NCI-H2029 treated with DMSO at 0.1 percent for 48 hours (cell line): ENCODE measurements at places on chromosomes 3 and 15.
A peak's percentile ranks its signal among the peaks of the same experiment; 100 is the strongest.

GRCh38 chr3:64086479-64087252 lies 63.4 kb upstream of the PSMD6 start:
- no peak for DNase-seq

DNA sequence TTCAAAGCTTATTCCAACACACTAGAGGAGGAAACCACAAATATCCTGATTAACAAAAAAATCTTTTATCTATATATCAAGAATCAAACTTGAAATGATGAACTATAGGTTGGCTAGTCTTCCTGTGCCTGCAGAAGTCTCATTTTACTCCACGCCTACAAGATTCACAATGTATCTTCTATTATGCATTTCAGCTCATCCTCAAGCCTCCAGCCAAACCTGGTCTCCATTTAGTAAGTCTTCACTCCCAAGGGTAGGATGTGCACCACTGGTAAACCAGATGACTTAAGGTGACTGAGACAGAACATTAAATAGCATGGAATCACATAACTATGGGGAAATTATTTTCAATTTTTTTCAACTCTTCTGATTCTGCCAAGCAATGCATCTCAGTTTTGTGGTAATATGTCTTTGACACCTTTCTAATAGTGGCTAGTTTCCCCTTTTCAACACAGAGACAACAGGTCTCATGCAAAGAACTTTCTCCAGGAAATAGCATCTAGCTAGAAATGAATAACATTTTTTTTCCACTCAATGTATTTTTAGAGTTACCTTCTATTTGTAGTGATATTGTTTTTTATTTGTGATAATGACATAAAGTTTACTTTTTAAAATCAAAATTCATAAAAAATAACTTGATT lies 166.9 kb downstream of the TNIK start:
- no peak for DNase-seq

- DNase-seq = no peak
Measured at GRCh38 chr3:158018462-158018861, 87.8 kb downstream of the SHOX2 start.

- DNase-seq = no peak
Measured at GRCh38 chr15:53437366-53437765, 322.1 kb downstream of the WDR72 start.

DNA sequence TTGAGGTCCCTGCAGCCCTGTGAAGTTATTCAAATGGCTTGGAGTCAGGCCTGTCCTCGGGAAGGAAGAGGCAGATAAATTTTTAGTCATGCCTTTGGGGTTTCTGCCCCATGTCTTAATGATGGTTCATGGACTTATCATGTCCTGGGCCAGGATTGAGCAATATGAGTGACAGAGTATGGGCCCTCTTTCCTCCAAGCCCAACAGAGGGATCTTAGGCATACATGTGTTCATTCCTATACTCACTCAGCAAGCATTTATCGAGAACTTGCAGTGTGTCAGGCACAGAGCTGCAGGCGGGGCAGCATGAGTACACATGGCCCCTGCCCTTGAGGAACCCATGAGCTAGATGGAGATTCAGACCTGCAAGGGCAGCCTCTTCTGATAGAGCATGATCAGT lies 6.2 kb downstream of the ESYT3 start:
- no peak for DNase-seq

GRCh38 chr15:25770618-25771337 lies 92.3 kb downstream of the ATP10A start:
- DNase-seq = no peak

DNA sequence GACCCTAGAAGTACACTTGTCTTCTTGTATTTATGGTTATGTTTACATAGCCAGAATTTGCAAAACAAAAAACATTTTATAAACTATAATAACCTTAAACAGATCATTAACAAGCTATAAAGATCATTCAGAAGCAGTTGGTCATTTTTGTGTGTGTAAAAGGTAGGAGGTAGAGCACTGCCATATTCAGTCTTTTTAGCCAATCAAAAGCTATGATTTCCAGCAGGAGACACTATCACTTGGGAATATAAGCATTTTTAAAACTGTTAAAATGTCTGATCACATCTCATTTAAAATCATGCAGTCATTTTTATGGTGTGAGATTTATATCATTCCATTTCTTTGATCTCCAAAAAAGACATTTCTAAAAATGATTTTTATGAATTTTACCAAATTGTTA lies 42.6 kb upstream of the ATP2C1 start:
- DNase-seq = no peak

DNA sequence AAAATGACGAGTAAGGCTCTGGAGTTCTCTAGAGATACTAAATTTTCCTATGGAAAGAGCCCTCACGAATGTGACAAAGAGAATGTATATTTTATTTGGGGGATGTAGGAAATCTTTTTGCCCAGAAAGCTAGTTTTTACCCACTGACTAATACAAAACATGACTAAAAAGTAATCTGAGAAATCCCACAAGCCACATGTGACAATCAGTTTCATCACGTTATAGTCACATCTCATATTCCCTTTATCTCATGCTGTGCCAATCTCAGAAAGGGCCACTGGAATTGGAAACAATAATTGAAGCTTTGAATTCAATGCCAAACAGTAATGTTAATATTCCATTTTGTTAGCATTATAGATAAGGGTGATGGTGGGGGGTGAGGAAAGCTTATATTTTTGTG lies 509.0 kb upstream of the GOLIM4 start:
- DNase-seq = no peak

GRCh38 chr15:66779331-66780009 lies 77.4 kb downstream of the SMAD6 start:
- DNase-seq = no peak

- DNase-seq = no peak
Measured at GRCh38 chr15:38671675-38672254, 107.2 kb upstream of the RASGRP1 start.

GRCh38 chr15:88043396-88043795 lies 213.1 kb downstream of the NTRK3 start:
- no peak for DNase-seq

DNA sequence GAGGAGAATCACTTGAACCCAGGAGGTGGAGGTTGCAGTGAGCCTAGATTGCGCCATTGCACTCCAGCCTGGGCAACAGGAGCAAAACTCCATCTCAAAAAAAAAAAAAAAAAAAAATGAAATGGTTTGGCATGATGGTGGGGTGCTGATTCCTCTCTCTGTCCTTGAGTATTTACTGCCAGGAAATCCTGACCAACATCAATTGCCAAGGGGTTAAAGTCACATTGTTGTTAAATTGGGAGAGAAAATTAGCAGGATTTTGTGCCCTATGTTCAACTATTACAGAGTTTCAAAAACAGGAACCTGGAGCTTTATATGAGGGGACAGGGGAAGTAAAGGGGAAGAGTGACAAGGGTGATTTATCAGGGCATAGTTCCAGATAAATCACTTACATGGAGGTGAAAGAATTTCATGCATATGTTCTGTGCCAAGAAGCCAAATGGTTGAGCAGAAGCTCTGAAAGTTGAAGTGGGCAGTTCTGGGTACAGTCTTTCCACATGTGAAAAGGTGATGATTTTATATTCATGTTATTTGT lies 70.5 kb upstream of the TSEN2 start:
- DNase-seq = no peak

- no peak for DNase-seq
Measured at GRCh38 chr15:64102497-64102896, 6.7 kb downstream of the SNX1 start.

DNA sequence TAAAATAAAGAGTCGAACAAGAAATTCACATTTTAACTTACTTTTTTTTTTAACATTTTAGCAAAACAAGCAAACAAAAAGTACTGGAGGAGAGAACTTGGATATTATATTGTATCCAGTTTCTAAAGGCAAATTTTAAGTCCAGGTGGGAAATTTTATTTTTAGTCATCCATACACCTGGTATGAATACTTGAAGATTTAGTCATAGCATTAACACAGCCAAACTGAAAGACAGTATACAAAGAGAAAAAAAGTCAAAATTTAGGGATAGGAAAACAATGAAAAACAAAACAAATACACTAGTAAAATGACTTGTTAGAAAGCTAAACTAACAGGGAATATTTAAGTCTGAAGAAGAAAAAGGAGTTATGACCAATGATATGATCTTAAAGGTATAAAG lies 69.1 kb downstream of the PROS1 start:
- DNase-seq = no peak

DNA sequence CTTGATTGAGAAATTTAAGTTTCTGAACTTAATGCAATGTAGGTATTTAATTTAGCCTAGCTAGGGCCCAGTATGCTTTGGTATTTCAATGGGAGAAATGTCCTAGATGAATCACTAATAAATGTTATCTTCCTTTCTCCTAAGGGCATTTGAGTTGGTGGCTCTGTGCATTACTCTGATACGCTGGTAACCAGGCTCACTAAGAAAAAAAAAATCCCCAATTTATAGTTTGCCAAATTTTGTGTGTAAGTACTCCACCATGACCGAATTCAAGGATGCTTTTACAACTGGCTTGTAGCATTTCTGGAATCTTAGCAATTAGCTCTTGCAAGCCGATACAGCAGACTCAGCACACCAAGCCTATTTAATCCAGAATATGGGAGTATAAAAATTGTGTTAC lies 94.6 kb upstream of the LPP start:
- DNase-seq = no peak

- no peak for DNase-seq
Measured at GRCh38 chr3:184419171-184419570, 39.3 kb downstream of the CHRD start.

DNA sequence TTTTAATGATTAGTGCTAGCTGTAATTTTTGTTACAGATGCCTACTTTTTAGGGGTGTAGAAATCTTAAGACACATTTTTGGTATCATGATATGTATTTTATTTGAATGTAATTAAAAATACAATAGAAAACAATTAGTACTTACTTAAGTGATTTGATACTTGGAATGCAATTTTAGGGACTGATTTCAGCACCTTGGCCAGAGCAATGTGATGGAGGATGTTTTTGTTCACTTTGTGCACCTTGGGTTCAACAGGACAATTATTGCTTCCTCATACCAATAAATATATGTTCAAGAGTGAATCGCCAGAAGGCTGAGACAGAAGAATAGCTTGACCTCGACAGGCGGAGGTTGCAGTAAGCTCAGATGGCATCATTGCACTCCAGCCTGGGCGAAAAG lies 22.3 kb downstream of the GMNC start:
- no peak for DNase-seq

DNA sequence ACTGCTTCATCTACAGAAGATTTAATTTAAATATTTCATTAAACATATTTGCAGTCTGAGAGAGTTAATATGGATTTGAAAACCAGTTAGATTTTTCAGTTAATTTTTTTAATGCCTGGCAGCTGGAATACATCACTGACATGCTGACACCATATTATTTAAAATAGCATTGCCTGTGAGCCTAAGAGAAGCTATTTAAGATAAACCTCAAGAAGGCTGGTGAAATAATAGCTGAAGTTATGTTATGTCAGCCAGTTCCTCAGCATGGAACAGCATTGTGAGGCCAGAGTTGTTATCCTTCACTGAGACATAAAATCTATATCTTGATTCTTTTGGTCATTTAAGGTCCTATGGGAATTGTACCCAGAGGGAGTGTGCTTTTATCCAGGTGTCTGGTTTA lies 705.2 kb downstream of the NAALADL2 start:
- DNase-seq = no peak

- DNase-seq = peak; percentile 17
Measured at GRCh38 chr3:126357295-126358037, at the start of gene KLF15. Gene KLF15 (minus strand): TSS chr3:126357408. CDS start chr3:126352922, 4,486 bp downstream.

- no peak for DNase-seq
Measured at GRCh38 chr3:140545197-140545596, 132.7 kb upstream of the TRIM42 start.

DNA sequence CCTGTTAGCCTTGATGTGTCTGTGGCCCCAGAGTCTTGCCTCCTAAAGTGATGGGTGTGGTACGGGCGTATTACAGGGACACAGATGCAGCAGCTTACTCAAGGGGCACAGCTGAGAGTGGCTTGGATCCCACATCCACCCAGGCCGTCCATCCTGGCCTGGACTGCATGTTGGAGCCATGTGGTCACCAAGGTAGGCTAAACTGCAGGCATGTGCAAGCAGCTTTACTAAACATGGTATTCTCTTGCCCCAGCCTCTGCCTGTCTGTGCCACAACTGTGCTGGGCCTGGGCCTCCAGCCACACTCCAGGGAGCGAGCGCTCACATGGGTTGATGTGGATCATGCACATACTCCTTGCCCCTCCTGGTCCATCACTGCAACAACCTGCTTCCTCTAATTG lies 6.1 kb upstream of the GPR62 start:
- DNase-seq = no peak

DNA sequence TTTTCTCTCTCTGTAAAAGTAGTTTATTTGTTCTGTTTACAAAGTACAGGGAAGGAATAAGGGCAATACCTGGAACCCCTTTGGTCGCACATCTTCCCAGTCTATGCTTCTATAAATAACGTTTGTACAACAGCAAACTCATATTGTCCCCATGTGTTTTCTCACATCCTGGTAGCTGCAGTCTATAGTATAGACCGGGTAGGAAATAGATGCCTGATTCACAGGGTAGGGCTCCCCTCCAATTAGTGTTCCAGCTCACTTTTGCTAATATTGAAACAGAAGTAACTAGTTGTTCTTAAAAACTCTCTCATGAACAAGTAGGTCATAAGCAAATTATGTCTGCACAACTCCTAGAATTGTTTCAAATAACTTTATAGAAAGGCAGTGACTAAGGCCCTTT lies 17.7 kb downstream of the ATG7 start:
- no peak for DNase-seq

GRCh38 chr3:185779461-185779860 lies 45.4 kb downstream of the IGF2BP2 start:
- DNase-seq = no peak

DNA sequence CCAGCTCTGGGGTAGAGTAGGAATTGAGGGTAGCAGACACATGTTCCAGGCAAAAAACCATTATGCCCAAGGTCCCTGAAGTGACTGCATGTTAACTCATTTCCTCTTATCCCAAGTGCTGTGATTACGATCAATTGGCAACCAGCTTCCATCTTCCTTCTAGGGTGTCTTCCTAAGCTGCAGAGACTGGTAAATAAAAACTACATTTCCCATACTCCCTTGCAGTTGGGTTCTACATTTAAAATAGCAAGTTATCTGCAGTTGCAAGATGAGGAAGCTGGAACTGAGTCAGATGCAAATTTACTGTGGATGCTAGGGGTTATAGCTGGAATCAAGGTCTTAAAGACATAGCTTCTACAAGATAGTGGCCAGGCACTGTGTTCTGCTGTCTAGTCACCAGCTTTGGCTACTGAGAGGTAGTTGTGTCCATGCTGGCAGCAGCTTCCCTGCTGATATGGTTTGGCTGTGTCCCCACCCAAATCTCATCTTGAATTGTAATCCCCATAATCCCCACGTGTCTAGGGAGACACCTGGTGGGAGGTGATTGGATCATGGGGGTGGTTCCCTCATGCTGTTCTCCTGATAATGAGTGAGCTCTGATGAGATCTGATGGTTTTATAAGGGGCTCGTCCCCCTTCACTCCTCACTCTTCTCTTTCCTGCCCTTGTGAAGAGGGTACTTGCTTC lies 51.3 kb upstream of the FBN1 start:
- DNase-seq = no peak

- no peak for DNase-seq
Measured at GRCh38 chr15:77187751-77188464, 117.0 kb upstream of the TSPAN3 start.

GRCh38 chr15:99109555-99110021 lies 4.7 kb downstream of the SYNM start:
- no peak for DNase-seq
